H1 (cell line): ENCODE measurements at places on chromosomes 4 and X. TPM values are rescaled to one million over a fixed set of nuclear protein-coding genes. Genes with fewer than 3 reads are reported as not detected.

Gene RRH
- total RNA-seq: not detected in 2 replicates

Gene SLC10A6
- 0.21 TPM in 1 of 2 replicates, not detected in the other for total RNA-seq

Gene CXCL11
- 0.33 TPM in 1 of 2 replicates, not detected in the other for total RNA-seq

Gene FAM9C
- not detected in 2 replicates for total RNA-seq

Gene HTN3
- not detected in 2 replicates for total RNA-seq

Gene REPS2
- total RNA-seq: 3.3 and 4.3 TPM in 2 replicates

Gene HS6ST2
- 3.7 and 3.9 TPM in 2 replicates for total RNA-seq

GRCh38 chrX:111181951-111182350, 86.0 kb downstream of the PAK3 start:
- no peak for DNase-seq

DNA sequence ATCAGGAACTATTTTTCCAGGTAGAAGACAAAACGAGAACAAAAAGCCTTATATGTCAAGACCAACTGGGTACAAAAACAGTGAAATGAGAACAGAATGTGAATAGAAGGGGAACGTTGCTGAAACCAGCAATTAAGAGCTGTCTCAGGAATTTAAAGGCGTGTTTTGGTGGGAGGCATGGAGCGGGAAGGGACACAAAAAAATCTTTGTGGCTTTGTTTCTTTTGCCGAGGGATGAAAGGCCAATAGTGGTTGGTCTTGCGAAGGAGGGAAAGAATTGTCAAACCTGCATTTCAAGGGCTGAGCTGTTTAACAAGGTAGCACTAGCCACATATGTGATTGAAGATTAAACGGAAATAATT, 103.8 kb downstream of the USP46 start:
- DNase-seq: no peak

GRCh38 chr4:89661173-89661899, 175.6 kb downstream of the SNCA start:
- no peak for DNase-seq

DNA sequence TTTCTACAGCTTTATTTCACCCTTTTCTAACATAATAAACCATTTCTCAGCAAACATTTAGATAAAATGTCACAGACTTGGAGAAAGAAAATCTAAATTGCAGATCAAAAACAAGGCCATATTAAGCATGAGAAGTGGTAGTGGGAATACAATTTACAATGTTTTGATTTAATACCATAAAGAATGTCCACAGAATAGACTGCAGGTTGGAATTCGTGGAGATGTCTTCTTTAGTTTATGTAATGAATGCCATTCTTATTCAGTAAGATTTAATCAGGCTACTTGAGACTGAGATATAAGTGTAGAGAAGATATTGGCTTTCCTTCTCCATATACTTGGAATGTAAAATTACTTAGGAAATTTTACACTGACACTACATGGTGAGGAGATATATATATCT, 91.9 kb upstream of the ZFP42 start:
- no peak for DNase-seq

GRCh38 chr4:75745161-75745560, 20.8 kb downstream of the USO1 start:
- no peak for DNase-seq

GRCh38 chr4:17664755-17665154, 50.3 kb downstream of the MED28 start:
- no peak for DNase-seq

GRCh38 chrX:13747836-13748235, 13.3 kb downstream of the OFD1 start:
- no peak for DNase-seq

GRCh38 chr4:40205259-40206198, 8.7 kb downstream of the RHOH start:
- no peak for DNase-seq
